ENCODE measurements at places on chromosomes 16 and 17. TPM values are rescaled to one million over a fixed set of nuclear protein-coding genes. Genes with fewer than 3 reads are reported as not detected.

The FBXO39 gene
- polyA plus RNA-seq: 0.20 TPM

The MYH11 gene
- polyA plus RNA-seq: 10.3 TPM

The MTMR4 gene
- polyA plus RNA-seq: 20.6 TPM

The SNX20 gene
- 1.6 TPM for polyA plus RNA-seq

The LGALS9 gene
- 8.5 TPM for polyA plus RNA-seq

The MYH13 gene
- polyA plus RNA-seq: 0.91 TPM

The ALOX15B gene
- polyA plus RNA-seq: 0.59 TPM

The NAGS gene
- 0.48 TPM for polyA plus RNA-seq

The RRAD gene
- 4.9 TPM for polyA plus RNA-seq

The GRB7 gene
- polyA plus RNA-seq: 0.51 TPM

The NOB1 gene
- polyA plus RNA-seq: 47.0 TPM

The CLDN9 gene
- polyA plus RNA-seq: 3.6 TPM

The KRTAP9-4 gene
- polyA plus RNA-seq: not detected

The CCT6B gene
- polyA plus RNA-seq: 2.5 TPM

The KRT24 gene
- not detected for polyA plus RNA-seq

The NPIPA8 gene
- 1.1 TPM for polyA plus RNA-seq

The MKS1 gene
- polyA plus RNA-seq: 15.1 TPM

The LPO gene
- 0.19 TPM for polyA plus RNA-seq

The CCL17 gene
- polyA plus RNA-seq: not detected

The WSCD1 gene
- 40.3 TPM for polyA plus RNA-seq
